EH (cell line): ENCODE measurements at places on chromosomes 12 and 14.

DNA sequence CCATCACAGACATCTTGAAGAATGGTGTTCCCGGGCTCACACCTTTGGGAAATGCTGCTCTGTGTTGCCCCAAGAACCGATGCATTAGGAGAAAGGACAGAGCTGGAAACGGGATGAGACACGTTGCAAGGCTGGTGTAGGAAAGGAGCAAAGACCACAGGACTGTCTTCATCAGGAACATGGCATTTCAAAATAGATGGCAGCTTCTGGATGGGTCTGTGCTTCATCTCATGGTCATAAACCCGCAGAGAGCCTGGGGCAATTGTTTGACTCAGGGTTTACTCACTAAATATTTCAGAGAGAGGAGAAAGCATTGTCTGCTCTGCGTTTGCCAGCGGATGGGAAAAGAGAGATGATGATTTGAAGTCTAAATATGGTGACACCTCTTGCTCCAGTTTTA is 76.3 kb downstream of the CACNA1C start:
- peak; percentile 98 for DNase-seq

DNA sequence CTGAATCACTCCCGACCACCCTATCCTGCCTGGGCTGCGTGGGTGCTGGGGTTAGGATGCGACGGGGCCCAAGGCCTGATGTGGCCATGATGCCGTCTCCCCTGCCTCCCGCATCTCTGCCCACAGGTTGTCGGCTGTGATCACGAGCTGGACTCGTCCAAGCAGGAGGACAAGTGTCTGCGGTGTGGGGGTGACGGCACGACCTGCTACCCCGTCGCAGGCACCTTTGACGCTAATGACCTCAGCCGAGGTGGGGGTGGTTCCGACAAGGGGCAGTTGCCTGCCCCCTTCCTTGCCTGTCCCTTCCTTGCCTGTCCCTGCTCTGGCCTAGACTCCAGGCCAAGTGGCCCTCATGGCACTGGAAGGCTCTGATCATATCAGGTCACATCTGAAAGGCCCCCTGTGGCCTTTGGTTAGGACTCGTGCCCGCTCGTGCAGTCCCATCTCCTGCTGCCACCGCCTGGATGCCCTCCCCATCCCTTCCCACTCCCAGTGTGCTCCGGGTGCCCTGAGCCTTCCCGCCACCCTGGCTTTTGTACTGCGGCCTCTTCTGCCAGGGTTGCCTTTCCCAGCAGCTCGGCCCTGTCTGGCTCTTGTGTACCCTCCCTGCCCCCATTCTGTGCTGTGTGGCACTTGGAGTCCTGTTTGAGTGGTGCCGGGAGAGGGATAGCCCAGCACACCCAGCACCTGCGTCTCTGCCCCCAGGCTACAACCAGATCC is 13.6 kb downstream of the PAPLN start:
- no peak for DNase-seq

GRCh38 chr14:22580625-22581024 is 8.4 kb downstream of the DAD1 start:
- DNase-seq: no peak

DNA sequence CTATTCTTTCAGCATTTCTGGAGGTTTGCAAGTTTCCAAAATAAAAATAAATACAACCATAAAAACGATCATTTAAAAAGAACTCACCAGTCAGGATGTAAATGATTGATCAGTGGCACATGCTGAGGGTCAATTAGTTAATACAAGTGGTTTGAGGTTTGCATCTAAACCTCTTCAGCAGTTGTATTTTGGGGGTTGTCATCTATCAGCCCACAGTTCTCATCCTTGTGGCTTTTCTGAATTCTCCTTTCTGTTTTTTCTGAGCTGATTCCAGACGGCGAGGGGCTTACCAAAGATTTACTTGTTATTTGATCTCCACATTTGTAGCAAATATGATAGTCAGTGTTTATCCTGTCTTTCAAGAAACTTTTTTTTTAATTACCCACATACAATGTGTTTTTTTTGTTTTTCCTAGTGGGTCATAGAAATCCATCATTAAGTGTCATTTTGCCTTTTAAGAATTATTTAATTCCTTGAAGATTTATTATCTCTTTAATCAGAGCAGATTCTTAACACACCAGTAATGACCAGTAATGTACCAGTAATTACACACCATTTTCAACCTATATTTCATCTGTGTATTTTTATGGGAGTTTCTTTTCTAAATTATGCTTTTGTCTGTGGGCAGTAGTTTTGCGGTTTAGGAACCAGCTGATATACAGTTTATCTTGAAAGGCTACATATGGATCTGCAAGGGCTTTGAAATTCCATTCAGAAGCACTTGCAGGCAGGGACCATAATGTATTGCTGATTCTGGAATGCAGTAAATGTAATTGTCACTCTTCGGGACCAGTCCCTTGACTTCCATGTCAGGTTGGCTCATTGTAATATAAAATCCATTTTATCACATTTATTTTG is 56.3 kb upstream of the DAAM1 start:
- no peak for DNase-seq

DNA sequence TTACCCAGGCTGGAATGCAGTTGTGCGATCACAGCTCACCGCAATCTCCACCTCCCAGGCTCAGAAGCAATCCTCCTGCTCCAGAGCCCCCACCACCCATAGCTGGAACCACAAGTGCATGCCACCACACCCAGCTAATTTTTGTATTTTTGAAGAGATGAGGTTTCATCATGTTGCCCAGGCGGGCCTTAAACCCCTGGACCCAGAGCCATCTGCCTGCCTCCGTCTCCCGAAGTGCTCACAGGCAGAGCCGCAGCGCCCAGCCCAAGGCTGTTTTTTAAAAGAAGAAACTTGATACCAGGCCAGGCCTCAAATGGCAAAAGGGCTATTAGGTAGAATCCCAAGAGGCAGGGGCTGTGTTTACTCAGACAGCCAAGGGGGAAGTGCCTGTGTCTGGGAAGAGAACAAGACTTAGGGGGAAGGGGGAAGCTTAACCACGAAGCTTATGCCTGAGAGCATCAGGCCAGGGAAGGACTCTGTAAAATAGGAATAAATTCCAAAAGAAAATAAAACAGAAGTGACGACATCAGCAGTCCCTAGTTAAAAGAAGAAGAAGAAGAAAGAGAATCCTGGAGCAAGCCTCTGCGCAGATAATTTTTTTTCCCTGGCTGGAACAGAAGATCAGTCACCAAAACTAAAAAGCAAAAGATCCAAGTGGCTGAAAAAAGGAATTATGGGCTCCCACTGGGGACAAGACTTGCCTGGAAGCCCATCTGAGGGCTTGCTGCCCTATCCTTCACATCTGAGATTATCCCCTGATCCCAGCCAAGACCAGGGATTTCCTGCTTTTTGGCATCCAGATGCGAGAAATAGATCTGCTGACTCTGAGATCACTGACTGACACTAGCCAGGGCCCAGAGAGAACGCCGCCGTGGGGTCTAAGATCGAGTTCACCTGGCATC is 170.5 kb downstream of the NDUFA12 start:
- peak; percentile 15 for DNase-seq

GRCh38 chr12:68978678-68979077 is 45.7 kb upstream of the CPM start:
- no peak for DNase-seq
